ENCODE measurements at places on chromosomes 16 and 17. TPM values are rescaled to one million over a fixed set of nuclear protein-coding genes. Genes with fewer than 3 reads are reported as not detected.
A peak's percentile ranks its signal among the peaks of the same experiment; 100 is the strongest.

DNA sequence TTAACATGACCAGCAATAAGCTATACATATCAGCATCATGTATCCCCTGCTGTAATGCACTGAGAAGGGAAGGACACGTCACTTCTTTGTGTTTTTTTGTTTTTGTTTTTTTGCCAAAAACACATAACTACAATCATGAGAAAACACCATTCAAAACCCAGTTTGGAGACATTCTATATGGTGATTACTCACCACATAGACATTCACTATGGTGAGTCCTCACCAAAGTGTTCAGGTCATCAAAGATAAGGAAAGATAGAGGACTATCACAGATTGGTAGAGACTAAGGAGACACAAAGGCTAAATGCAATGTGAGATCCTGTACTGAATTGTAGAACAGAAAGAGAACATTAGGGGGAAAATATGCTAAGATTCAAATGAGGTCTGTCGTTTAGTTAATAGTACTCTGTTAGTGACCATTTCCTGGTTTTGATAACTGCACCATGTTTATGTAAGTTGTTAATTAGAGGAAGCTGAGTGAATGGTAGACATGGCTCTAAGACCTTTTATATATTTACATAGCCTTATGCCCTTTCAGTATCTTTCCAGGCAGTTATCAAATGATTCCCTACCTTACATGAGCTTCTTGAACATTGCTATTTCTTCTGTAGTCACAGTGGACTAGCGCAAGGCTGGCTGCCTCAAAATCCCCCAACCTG lies 46.6 kb downstream of the PIK3R5 start:
- no peak for DNase-seq

DNA sequence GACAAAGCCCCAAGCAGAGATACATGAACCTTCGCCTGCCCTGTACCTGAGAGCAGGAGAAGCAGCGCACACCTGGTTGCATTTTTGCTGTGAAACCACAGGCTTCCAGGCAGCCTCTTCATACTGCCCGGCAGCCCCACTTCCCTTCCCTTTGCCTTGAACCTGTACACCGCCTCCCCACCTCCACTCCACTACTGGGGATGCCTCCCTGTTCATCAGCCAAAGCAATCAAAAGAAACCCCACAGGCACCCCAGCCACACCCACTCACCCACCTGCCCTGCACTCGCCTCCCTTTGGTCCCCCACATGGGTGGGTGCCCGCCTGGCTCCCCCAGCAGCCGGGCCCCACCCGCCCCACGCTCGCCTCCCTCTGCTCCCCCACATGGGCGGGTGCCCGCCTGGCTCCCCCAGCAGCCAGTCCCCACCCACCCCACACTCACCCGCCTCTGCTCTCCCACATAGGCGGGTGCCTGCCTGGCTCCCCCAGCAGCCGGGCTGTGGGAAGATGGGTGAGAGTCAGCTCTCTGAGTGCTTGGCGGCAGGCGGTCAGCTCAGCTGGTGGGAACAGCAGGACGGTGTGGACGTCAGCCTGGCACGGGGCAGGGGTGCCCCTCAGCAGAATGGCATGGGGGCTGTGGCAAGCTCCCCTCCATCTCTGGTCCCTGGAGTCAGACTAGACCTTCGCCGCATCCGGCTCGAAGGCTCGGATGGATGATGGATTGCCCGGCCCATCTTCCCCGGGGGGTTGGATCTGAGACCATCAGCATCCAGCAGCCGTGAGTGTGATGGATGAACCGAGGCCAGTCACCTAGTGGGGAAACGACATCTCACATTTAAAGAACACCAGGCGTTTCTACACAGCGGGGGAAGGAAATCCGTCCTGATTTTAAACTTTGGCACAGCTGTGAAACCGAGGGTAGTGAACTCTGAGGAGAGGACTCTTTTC lies 135.6 kb downstream of the BANP start:
- DNase-seq, result no peak

DNA sequence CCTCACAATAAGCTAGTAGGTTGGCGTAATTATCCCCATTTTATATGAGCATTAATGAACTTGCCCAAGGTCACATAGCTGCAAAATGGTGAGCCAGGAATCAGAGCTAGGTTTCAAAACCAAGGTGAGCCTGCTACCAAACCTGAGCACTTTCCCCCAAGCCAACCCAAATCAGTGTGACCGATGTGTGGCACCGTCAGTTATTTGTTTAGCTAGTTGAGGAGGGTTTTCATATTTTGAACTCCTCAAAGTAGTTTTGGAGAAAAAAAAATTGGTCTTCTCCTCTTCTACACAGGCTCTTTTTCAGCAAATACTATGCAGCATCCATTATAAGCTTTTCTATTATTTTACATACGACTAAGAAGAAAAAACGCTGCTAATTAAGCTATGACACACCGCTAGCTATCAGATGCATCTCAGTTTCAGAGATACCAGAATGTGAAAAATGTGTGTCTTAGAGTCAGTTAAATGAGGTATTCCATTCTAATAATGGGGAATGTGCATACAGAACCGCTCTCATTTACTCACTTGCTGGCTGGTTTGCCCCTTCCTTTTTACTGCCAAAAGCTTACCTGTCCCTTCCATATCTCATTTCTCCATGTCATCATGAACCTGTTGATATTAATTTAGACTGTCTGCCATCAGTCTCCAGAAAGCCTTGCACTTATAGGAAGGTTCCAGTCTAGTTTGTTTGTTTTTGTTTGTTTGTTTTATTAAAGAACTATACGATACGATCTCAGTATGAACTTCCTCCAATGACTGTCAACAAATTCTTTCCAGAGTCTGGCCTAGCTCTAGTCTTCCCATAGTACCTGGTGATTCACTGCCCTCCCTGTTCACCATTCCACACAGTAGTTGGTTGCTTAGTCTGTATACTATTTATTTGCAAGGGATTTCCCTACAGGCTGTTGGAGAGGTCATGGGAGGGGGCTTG lies 2.2 kb upstream of the TBX4 start:
- no peak for DNase-seq

GRCh38 chr17:1960545-1960912 lies 64.6 kb downstream of the RTN4RL1 start:
- no peak for DNase-seq

GRCh38 chr16:13984794-13985193 lies 64.8 kb downstream of the ERCC4 start:
- DNase-seq, result no peak

- no peak for DNase-seq
Observed at GRCh38 chr17:30165960-30166359, 49.3 kb downstream of the NSRP1 start.

Gene ALOX15B
- 2.5 TPM for total RNA-seq

Gene IGFALS
- total RNA-seq, result 0.58 TPM

Gene CTRB2
- 6.1 TPM for total RNA-seq

- DNase-seq, result no peak
Observed at GRCh38 chr17:57803021-57803420, 46.8 kb downstream of the MRPS23 start.

GRCh38 chr17:6011206-6011605 lies 59.0 kb upstream of the WSCD1 start:
- DNase-seq, result no peak

Gene VTN
- total RNA-seq, result not detected

Gene ITFG1
- total RNA-seq, result 77.0 TPM

Gene TLCD3A
- total RNA-seq, result 15.1 TPM

Gene CA4
- total RNA-seq, result 509 TPM

- no peak for DNase-seq
Observed at GRCh38 chr17:64498308-64499203, 1.7 kb upstream of the POLG2 start.

DNA sequence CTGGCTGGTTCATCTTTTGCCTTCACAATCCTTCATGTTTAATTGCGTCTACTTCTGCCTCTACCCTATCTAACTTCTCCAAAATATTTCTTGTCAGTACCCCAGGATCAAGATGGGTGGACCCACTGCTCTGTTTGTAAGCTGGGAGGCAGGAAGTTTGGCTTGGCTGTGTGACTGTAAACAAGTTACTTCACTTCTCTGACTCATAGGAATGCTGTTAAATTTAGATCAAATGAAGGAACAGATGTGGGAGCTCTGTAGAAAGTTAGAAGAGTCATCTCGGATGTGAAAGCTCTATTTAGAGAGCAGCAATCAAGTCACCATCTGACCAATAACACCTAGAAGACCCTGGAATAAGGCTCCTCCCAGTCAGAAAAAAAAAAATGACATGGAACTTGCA lies 55.2 kb upstream of the MRTFB start:
- DNase-seq, result no peak

DNA sequence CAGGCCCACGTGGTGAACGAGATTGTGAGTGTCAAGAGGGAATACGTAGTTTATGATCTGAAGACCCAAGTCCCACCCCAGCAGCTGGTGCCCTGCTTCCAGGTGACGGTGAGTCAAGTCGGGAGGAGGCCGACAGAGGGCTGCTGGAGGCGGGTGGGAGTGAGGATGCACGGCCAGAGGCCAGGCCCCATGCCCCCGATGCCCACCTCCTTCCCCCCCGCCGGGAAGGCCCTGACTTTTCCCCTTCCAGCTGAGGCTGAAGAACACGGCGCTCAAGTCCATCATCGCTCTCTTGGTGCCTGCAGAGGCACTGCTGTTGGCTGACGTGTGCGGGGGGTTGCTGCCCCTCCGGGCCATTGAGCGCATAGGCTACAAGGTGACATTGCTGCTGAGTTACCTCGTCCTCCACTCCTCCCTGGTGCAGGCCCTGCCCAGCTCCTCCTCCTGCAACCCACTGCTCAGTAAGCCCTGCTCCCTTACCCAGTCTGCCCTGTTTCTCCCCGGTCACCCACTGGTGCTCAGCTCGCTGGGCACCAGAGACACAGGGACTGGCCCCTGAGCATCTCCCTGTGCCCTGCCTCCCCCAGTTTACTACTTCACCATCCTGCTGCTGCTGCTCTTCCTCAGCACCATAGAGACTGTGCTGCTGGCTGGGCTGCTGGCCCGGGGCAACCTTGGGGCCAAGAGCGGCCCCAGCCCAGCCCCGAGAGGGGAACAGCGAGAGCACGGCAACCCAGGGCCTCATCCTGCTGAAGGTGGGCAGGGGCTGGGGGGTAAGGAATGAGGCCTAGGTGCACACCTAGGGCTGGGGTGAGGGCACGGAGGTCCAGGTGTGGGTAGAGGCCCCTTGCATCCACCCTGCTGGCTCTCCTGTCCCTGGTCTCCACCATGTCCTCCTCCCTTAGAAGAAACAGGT lies 2.6 kb downstream of the ZACN start:
- DNase-seq, result no peak

GRCh38 chr17:3843935-3844516 lies 2.0 kb downstream of the NCBP3 start:
- DNase-seq, result no peak

Gene RSPRY1
- 53.0 TPM for total RNA-seq

- no peak for DNase-seq
Observed at GRCh38 chr17:75591722-75592302, 4.2 kb downstream of the MYO15B start.

GRCh38 chr16:630249-630814 lies 453 bp upstream of the WFIKKN1 start:
- DNase-seq, result no peak

- DNase-seq, result no peak
Observed at GRCh38 chr16:67951485-67951884, 7.6 kb upstream of the LCAT start.

GRCh38 chr16:85605912-85606841 lies 6.9 kb upstream of the GSE1 start:
- DNase-seq, result no peak

DNA sequence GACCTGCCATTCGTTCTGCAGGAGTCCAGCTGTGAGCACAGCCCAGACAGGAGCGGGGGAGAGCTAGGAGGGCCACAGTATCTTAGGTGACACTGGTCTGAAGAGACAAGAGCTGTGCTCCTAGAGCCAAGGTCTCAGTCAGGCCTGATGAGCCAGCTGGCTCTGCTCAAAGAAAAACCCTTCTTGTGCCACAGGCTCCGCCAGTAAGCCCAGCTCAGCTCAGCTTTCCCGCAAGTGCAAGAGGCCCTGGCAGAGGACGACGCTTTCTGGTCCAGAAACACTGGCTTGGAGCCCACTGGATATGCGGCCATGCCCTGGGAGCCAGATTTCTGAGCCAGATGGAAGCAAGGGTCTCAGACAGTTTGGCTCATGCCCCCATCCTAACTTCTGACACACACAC lies 23.9 kb downstream of the PEMT start:
- DNase-seq, result peak; percentile 43

DNA sequence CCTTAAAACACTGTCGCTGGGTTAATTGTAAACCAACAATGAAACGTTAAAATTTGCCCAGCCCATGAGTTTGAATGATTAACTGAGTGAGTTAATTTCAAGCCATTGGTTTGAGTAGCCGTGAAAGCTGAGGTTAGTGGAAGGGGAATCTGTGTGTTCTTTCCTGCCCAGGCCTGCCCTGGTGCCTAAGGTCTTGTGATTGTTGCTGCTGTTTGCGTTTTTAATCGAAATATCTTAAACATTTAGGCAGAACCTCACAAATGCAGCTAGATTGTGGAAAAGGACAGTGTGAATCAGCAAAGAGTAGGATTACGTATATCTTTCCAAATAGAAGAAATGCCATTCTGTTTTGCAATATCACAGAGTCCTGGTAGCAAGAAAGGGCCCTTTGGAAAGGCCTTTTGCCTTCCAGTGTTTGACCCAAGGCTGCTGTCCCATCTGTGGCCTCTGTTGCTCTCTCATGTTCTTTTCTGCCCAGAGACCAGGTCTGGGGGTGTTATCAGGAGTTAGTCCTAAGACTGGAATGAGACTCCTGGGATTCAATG lies 113.8 kb downstream of the MSI2 start:
- no peak for DNase-seq

Gene ABCA9
- total RNA-seq, result 8.1 TPM

DNA sequence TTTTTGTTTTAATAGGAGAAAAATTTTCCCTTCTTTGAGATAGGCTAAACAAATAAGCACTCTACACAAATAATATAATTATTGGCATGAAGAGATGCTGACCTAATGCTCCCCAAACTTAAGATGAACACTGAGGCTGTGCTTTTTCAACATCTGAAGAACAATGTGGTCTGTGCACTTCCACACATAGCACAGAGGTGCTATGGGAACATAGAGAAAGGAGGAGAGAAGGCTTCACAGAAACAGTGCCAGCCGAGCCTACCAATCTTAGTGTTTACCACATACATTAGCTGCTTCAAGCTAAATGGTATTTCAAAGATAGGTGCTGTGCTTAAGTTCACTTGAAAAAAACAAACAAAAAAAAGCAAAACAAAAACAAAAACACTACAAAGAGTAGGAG lies 72.4 kb downstream of the MYH10 start:
- no peak for DNase-seq

Gene ASB16
- 0.56 TPM for total RNA-seq

GRCh38 chr16:1771188-1771863 lies at the start of gene NME3:
Gene NME3, minus strand, starts transcription at chr16:1771543. Its CDS starts 9 bp downstream, at chr16:1771534.
- peak; percentile 72 for DNase-seq

Gene MYCBPAP
- 2.8 TPM for total RNA-seq

- no peak for DNase-seq
Observed at GRCh38 chr17:66420961-66421371, 118.6 kb downstream of the PRKCA start.

GRCh38 chr16:1651974-1652312 lies 26.1 kb upstream of the JPT2 start:
- DNase-seq, result no peak

GRCh38 chr17:83180264-83180995 lies 101.0 kb downstream of the METRNL start:
- no peak for DNase-seq

Gene SLC22A31
- total RNA-seq, result 0.34 TPM
